ENCODE measurements at places on chromosomes 2 and 18. TPM values are rescaled to one million over a fixed set of nuclear protein-coding genes. Genes with fewer than 3 reads are reported as not detected.

Gene DLX1
- 3.6 TPM for total RNA-seq

Gene LTBP1
- 6.7 TPM for total RNA-seq

Gene GPR35
- not detected for total RNA-seq

Gene TTL
- total RNA-seq: 66.6 TPM
